ENCODE measurements at places on chromosomes 4 and X.

DNA sequence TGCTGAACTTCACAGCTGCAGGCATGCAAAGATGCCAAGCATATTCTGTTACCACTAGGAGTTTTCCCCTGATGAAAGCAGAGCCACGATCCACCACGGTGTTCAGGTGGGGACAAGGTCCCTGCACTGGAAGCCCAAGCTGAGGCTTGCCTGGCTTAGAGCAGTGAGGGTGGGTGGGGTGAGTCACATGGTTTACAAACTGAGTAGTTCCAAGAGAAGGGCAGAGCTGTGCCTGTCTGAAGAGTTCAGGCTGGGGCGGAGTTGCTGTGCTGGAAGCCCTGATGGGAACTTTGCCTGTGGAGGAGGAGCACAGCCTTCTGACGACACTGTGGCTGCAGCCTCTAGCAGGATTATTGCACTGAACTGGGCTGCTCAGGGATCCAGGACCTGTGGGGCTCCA, 45.5 kb downstream of the FAM9B start:
- DNase-seq, result no peak

GRCh38 chrX:72305286-72306084, at the start of gene CITED1:
Gene CITED1, minus strand, starts transcription at chrX:72305914. Its CDS starts 3,045 bp downstream, at chrX:72302869.
- no peak for DNase-seq

- DNase-seq, result no peak
Observed at GRCh38 chrX:45749375-45749774, 548.7 kb upstream of the DIPK2B start.

- no peak for DNase-seq
Observed at GRCh38 chr4:25923745-25924144, 9.7 kb downstream of the SMIM20 start.

GRCh38 chr4:145396581-145396980, 85.1 kb upstream of the SMAD1 start:
- no peak for DNase-seq

DNA sequence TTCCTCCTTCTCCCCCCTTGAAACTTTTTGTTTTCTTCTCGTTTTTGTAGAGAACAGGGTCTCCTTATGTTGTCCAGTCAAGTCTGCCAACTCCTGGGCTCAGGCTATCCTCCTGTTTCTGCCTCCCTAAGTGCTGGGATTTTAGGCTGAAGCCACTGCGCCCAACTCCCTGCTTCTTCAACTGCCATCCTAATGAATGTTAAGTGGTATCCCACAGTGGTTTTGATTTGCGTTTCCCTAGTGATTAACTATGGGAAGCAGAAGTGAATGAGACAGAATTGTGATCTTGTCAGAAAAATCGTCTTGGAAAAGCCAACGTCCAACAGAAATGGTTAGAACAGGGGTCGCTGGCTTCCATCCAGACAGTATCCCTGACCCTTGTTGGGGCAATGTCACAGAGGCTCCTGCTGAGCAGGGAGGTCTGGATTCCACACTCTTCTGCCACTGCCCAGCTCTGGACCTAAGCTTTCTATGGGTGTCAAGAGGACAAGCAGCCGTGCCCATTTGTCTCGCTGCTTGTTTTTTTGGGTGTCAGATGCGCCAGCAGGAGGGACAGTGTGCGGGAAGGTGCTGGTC, 869 bp upstream of the ADD1 start:
- DNase-seq, result no peak

DNA sequence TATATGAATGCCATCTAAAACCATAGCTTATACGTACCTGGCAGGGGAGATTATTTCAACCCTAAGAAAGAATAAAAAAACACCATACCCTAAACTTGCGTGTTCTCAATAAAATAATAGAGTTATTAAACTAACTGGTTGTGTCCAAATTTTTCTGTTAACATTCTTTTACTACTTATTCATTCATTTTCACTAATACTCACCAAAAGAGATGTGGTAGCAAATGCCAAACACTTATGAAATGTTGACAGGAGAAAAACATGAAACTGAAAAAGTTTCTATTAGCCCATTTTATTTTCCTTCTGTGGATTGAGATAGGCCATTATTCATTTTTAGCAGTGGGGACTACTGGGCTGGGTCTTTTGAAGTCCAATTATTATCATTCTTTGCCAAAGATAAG, 102.0 kb downstream of the TSPAN5 start:
- DNase-seq, result no peak

DNA sequence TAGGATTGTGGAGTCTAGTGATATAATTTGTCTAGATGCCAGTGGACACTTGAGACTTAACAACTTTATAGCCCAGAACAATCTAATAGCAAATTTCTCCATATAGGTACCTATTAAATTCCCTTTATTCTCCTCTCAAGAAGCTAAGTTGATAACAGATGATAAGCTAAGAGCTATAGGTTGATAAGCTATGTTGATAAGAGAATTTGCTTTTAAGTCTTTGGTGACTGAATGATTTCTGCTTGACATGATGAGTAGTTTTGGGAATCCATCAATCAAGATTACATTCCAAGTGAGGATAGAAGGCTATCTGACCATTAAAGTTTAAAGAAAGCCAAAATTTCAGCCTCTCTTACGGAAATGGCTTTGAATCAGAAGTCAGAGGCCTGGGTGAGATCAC, 131.6 kb downstream of the EMCN start:
- no peak for DNase-seq

GRCh38 chr4:7411896-7412553, 22.7 kb downstream of the PSAPL1 start:
- peak; percentile 32 for DNase-seq

DNA sequence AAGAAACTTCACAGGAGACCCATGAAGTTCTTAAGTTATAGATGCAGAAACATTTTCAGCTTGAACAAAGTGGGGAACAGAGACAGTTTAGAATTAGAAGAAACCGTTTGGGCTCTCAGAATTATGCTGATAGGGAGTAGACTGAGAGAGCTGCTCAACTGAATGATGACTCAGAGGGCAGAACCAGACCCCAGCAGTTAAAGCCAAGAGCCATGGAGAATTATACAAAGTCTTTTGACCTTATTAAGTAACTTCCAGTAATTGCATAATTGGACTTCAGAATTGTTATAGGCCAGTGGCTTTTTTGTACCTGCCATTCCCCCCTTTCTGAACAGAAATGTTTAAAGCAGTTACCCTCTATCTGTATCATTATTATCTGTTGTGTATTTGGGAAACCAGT, 642.1 kb downstream of the CCSER1 start:
- no peak for DNase-seq

DNA sequence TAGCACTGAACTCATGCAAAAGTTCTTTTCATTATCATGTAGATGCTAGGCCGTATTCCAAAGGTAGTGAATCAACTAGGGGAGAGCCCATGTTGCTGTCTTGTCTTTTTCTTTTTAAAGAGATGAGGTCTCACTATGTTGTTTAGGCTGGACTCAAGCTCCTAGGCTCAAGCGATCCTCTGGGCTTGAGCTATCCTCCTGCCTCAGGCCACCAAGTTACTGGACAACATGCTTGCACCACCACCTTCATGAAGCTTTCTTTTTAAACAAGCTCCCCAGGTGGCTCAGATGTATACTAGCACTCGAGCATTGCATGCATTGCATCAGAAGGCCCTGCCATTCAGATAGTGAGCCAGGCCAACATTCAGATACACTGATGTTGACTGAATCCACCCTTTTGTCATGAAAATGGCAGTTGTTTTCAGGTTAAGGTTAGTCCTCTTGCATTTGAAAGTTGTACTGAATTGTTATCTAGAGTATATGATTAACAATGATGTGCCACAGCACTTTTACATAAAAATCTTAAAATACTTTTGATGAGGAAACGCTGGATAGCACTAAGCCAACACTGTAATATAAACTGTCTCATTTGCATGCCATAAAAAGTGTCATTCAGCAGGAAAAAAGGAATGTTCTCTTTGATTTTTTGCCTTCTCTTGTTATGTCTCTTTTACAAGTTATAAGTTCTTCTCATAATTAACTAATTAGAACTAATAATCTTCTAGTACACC, 76.7 kb downstream of the FNIP2 start:
- DNase-seq, result no peak

DNA sequence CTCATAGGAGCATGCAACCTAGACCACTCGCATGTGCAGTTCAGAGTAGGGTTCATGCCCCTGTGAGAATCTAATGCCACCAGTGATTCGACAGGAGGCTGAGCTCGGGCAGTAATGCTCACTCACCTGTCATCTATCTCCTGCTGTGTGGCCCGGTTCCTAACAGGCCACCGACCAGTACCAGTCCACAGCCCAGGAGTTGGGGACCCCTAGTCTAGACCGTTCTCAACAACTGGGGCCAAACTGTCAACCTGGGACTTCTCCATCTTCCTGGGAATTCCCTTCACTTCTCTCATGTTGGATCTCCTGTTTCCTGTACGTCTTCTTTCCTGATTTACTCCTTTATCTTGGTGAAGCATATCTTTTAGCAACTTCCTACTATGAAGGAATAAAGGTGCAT, 79.4 kb upstream of the HELT start:
- DNase-seq, result no peak

DNA sequence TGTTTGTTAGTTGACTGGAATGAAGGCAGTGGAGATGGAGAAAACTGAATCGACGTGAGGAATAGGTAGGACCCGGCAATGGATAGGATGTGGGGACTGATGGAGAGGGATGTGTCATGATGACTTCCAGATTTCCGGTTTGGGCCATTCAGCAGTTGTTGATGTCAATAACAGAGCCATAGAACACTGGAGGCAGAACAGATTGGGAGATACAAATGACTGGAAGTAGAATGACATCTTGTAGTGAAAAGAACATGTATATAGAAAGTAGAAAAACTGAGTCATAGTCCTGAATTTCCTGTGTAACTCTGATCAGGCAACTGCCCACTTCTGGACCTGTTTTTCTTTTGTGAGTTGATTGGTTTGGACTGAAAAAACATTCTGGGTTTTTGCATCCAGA, 24.5 kb downstream of the CETN2 start:
- no peak for DNase-seq
